NCI-H1930 (cell line): ENCODE measurements at places on chromosomes 7 and 10.

- DNase-seq: no peak
Observed at GRCh38 chr10:12221323-12222298, 25.6 kb downstream of the CDC123 start.

- DNase-seq: no peak
Observed at GRCh38 chr10:79136236-79137005, 67.7 kb downstream of the ZMIZ1 start.

DNA sequence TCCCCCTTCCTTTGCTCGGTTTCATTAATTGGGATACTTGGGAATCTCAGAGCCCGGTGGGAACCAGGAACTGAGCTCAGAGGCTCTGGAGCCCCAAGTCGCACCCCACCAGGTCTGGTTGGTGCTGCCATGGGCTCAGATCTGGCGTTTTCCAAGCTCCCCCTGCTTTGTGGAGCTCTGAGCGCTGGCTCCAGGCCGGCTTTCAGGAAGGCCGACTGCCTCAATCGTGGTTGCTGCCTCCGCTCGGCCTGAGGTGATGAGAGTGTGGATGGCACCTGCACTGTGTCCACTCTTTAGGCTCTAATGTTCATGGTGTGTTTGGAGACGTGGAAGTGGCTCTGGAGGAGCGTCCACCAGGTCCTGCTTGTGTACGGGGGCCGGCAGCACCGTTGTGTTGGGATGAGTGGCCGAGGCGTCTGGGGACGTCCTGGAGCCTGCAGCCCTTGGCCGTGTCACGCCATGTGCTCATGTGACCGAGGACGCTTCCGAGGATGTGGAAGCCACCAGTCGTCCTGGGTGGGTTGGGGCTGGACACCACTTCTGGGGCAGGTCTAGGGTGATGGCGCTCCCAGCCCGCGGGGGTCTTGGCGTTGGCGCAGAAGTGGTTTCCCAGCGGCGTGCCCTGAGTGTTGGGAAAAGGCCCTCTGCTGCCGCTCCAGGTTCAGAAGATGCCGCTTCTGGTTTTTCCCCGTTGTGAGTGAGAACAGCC is 8.2 kb downstream of the INPP5A start:
- DNase-seq: no peak

DNA sequence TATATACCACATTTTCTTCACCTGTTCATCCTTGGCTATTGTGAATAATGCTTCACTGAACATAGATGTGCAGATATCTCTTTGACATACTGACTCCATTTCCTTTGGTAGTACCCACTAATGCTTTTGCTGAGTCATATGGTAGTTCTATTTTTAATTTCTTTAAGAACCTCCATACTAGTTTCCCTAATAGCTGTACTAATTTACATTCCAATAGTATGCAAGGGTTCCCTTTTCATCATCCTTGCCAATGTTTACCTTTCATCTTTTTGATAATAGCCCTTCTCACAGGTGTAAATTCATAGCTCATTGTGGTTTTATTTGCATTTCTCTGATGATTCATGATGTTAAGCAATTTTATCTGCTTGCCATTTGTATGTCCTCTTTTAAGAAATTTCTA is 159.9 kb downstream of the CALCR start:
- DNase-seq: peak; percentile 14

DNA sequence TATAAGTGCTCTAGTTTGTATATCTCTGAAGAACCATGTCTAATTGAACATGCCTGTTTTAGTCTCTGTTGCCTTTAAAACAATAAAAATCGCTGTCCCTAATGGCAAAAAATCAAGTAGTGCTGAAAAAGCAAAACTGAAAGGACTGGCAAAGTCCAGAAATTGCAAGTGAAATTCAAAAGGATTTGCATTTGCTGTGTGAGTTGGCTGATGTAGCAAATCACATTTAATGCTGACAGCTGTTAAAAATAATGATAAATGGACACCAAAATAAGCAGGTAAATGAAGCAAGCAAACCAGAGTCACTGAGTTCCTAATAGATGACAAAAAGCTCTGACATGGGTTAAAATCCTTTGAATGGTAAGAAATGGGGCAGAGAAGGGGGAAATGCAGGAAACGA is 874.1 kb downstream of the GRM8 start:
- DNase-seq: no peak

GRCh38 chr10:61068471-61068870 is 124.5 kb upstream of the RHOBTB1 start:
- no peak for DNase-seq

- DNase-seq: no peak
Observed at GRCh38 chr10:43024942-43025700, 51.7 kb upstream of the RET start.

DNA sequence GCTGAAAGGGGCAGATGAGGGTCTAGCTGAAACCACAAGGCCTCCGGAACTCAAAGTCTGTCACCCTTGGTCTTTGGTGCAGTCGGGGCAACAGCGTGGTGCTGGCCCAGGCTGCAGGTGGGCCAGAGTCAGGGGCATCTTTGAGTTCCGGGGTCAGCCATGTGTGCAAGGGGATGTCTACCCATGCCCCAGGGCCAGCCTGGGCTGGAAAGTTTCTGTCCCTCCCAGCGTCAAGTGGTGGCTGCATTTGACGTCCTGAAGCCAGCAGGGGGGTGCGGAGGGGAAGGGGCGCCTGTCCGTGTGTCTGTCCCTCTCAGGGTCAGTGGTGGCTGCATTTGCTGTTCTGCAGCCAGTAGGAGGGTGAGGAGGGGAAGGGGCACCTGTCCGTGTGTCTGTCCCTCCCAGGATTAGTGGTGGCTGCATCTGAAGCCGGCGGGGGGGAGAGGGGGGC is 638 bp downstream of the BRAT1 start:
- no peak for DNase-seq

- no peak for DNase-seq
Observed at GRCh38 chr10:48699011-48699627, 14.4 kb downstream of the WDFY4 start.

GRCh38 chr10:104686829-104687228 is 45.7 kb downstream of the SORCS3 start:
- DNase-seq: no peak

DNA sequence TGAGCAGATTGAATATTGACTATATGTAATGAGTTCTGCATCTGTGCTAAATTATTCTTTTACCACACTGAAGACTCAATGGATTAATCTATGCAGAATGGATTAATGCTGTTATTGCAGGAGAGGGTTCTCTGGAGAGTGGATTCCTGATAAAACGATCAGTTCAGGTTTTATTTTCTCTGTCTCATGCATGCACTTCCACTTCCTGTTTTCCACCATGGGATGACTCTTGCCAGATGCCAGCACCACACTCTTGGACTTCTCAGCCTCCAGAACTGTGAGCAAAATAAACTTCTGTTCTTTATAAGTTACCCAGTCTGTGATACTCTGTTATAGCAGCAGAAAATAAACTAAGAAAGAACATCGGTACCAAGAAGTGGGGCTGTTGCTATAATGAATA is 207.5 kb downstream of the KCND2 start:
- no peak for DNase-seq

GRCh38 chr7:23490357-23491135 is 20.3 kb upstream of the IGF2BP3 start:
- peak; percentile 21 for DNase-seq

DNA sequence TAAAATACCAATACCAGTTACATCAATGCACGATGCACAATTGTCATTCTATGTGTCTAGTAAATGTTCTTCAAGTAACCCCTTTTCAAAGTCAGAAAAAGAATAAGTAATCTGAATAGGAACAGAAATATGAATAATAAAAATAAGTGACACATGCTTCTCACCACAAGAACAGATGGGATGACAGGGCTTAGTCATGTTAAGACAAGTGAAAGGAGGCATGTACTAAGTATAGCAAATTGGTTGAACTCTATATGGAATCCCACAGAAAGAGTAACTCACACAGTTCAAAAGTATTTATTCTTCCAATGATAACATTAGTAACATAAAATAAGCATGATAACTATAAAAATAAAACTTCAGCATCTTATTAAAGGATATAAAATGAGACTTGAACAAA is 100.9 kb upstream of the TAS2R16 start:
- DNase-seq: no peak

DNA sequence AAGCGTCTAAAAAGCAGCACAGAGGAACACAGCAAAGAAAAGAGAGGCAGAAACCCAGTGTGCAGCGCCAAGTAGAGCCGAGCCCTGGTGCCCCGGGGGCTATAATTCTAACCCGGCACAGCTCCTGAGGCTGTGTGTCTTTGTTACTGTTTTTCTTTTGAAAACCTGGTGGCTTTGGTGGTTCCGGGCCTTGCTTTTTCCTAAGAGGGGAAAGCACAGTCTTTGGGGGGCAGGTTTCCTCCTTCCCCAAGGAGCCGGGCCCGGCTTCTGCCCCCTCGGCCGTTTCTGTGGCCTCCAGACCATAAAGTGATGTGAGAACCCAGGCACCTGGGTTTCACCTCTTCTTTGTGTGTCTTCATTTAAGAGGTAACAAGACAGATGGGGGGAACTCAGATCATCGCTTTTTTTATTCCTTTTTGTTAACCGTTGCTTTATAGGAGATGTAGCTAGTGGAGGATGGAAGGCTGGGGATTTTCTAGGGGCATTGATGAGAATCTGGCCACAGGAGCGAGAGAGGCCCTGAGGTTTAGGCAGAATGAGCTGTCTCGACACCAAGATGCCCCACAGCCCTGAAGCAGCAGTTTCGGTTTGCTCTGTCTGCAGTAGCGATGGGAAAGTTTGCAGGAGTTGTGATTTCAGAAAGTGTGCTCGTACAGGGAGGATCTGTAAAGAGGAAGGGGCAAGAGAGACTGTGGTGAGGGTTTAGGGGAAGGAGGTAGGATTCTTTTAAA is 367.8 kb upstream of the GALNT17 start:
- no peak for DNase-seq

GRCh38 chr7:70288781-70289456 is 690.6 kb downstream of the AUTS2 start:
- no peak for DNase-seq

DNA sequence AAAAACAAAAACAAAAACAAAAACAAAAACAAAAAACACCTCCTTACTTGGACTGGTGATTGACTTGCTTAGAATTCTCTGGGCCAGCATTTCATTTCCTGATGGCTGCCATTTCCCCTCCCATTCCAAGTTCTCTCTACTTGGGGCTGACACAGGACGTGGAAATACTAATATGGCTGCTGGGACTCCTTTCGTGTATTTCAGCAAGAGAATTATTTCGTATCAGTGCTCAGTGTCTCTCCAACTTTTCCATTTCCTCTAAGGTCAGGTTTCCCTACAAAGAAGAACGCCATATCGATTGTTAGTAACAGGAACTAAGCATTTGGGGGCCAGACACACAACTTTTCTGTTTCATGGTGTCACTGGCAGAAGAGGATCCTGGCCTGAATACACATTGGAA is 22.5 kb upstream of the VAX1 start:
- DNase-seq: no peak

GRCh38 chr7:137975768-137976167 is 26.1 kb downstream of the CREB3L2 start:
- no peak for DNase-seq

- DNase-seq: no peak
Observed at GRCh38 chr10:113158183-113158582, 208.1 kb downstream of the TCF7L2 start.

GRCh38 chr10:131271195-131271880 is 40.2 kb downstream of the TCERG1L start:
- DNase-seq: no peak

DNA sequence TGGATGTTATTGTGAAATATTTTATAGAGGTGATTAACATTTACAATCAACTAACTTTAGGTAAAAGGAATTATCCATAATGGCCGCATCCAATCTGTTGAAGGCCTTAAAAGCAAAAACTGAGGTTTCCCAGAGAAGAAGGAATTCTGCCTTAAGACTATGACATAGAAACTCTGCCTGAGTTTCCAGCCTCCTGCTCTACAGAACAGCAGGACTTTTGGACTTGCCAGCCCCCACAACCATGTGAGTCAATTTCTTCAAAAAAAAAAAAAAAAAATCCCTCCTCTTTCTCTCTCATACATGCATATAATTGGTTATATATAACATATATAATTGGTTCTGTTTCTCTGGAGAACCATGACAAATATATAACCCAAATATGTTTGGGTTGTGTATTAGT is 15.4 kb downstream of the SLC25A28 start:
- DNase-seq: no peak

DNA sequence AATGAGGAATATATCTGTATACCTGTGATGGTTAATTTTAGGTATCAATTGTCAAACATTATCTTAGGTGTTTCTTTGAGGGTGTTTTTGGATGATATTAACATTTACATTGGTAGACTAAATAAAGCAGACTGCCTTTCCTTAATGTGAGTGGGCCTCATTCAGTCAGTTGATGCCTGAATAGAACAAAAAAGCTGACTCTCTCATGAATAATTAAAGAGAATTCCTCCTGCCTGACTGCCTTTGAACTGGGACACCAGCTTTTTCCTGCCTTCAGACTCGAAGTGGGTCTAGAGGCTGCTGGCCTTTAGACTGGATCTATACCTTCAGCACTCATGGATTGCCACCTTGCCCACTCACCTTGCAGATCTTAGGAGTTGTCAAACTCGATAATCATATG is 117.9 kb upstream of the TMEM168 start:
- no peak for DNase-seq

- no peak for DNase-seq
Observed at GRCh38 chr7:25820432-25821040, 331.5 kb upstream of the NFE2L3 start.

DNA sequence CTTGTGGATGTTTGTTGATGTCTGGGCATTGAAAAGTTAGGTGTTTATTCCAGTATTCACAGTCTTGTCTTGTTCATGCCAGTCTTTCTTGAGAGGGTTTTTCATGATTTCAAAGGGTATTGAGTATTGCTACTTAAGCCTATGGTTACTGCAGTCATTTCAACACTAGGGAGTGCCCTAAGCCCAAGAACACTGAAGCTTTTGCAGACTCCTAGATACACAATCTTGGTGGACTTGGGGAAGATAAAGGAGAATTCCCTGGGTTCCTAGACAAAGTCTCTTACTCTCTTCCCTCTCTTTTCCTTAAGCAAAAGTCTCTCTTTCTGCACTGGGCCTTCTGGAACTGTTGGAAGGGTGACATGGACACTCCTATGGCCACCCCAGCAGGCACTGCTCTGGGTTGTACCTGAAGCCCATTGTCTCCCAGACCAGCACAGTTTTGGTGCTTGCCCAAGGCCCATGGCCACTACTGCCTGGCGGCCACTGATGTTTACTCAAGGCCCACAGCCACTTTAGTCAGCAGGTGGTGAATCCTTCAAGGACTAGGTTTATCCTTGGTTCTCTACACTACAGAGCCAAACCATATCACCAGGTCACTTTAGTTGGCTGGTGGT is 24.9 kb downstream of the SAMD9 start:
- DNase-seq: no peak

GRCh38 chr10:119302591-119303253 is 95.4 kb downstream of the GRK5 start:
- DNase-seq: no peak

DNA sequence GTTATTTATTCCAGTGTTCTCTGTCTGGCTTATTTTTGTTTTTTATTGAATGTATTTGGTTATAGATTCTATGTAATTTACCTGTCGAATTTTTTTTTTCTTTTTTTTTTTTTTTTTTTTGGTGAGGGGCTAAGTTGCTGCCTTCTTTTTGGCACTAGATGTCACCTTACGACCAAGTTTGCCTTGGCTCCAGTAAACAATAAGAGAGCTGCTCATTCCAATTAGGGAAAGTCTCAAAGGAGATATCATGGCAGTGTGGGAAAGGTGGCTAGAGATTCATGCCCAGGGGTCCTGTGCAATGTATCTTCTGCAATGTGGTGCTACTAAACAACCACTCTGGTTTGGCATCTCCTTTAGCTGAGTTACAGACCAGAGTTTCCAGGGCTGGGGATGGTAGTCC is 84.0 kb downstream of the PTPN20 start:
- no peak for DNase-seq

- no peak for DNase-seq
Observed at GRCh38 chr10:101576211-101576863, 11.7 kb downstream of the POLL start.

GRCh38 chr7:108235451-108236061 is 105.4 kb upstream of the LAMB4 start:
- no peak for DNase-seq
